ENCODE measurements at places on chromosomes 16 and 17.

- no peak for DNase-seq
Observed at GRCh38 chr16:31438414-31438813, 4.2 kb downstream of the ZNF843 start.

- DNase-seq, result peak; percentile 92
Observed at GRCh38 chr16:3095869-3096268, 3.2 kb downstream of the ZSCAN10 start.

DNA sequence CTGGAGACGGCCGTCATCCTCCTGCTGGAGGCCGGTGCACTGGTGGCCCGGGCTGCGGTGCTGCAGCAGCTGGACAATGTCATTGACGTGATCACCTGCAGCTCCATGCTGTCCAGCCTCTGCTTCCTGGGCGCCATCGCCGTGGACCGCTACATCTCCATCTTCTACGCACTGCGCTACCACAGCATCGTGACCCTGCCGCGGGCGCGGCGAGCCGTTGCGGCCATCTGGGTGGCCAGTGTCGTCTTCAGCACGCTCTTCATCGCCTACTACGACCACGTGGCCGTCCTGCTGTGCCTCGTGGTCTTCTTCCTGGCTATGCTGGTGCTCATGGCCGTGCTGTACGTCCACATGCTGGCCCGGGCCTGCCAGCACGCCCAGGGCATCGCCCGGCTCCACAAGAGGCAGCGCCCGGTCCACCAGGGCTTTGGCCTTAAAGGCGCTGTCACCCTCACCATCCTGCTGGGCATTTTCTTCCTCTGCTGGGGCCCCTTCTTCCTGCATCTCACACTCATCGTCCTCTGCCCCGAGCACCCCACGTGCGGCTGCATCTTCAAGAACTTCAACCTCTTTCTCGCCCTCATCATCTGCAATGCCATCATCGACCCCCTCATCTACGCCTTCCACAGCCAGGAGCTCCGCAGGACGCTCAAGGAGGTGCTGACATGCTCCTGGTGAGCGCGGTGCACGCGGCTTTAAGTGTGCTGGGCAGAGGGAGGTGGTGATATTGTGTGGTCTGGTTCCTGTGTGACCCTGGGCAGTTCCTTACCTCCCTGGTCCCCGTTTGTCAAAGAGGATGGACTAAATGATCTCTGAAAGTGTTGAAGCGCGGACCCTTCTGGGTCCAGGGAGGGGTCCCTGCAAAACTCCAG, 1.1 kb downstream of the MC1R start:
- no peak for DNase-seq

GRCh38 chr17:45409659-45410076, 23.0 kb downstream of the ARHGAP27 start:
- no peak for DNase-seq

DNA sequence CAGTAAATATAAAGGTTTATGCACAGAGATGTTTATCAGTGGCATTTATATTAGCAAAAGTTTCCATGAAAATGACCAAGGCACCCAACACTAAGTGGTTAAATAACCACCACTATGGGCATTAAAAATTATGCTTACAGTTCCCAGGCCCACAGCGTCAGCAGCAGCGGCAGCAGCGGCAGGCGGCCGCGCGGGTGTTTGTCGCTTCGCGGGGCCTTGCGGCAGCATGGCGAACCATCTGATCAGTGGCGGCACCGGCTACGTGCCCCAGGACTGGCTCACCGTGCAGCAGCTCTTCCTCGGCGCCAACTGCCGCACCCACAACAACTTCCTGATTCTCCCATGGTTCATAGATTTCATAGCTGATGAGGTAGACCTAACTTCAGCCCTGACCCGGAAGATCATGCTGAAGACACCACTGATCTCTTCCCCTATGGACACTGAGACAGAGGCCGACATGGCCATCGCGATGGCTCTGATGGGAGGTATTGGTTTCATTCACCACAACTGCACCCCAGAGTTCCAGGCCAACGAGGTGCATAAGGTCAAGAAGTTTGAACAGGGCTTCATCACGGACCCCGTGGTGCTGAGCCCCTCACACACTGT, 71.0 kb downstream of the GRIN2A start:
- DNase-seq, result no peak

DNA sequence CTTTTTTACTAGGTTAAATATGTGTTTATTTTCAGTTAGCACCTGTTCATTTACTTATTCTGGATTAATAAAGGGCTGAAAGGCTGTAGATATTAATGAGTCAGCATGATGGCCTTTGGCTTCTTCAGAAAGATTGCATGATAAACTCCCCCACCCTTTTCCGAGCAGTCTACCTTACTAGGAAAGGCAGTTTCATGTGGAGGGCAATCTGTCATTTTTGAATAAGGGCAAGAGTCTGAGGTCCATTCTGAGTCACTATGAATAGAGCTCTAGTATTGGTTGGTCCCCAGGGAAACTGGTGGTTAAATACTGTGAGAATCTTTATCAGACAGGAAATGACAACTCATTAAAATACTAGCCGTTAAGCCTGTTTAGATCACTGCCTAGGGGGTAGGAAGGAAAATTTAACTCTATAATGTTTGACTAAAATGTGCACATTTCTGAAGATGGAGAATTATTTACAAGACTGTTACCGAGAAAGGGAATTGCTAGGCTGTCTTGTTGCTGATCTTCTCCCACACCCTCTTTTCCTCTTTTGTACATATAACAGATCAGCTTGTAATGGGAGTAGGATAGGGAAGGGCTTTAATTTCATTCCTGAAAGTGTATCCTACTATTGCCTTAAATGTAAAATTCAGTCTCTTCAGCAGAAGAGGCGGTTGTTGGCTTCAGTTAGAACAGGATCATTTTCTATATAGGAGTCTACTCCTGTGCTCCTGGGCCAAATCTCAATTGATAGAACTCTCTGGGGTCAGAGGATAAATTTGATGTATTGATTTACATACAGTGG, 63.3 kb downstream of the TUBD1 start:
- peak; percentile 86 for DNase-seq

DNA sequence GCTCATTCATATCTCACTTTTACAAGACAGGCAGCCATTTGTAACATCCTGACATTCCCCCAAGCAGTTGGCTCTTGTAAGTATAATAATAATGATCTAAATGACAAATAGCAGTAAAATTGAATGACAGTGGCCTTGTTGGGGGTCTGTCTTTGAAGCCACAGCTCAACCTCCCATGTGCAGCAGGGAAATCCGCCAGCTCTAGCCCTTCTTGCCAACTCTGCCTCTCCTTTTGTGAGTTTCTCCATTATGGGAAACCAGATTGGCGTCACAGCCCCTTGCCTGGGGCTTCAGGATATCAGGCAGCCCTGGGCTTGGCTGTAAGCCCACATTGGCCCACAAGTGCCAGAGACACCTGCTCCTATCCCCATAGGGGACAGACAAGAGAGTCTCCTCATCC, 70.4 kb upstream of the CACNG5 start:
- no peak for DNase-seq

GRCh38 chr17:48599354-48599753, 5.4 kb downstream of the HOXB6 start:
- no peak for DNase-seq

- DNase-seq, result no peak
Observed at GRCh38 chr17:75915268-75915667, 10.6 kb upstream of the MRPL38 start.

DNA sequence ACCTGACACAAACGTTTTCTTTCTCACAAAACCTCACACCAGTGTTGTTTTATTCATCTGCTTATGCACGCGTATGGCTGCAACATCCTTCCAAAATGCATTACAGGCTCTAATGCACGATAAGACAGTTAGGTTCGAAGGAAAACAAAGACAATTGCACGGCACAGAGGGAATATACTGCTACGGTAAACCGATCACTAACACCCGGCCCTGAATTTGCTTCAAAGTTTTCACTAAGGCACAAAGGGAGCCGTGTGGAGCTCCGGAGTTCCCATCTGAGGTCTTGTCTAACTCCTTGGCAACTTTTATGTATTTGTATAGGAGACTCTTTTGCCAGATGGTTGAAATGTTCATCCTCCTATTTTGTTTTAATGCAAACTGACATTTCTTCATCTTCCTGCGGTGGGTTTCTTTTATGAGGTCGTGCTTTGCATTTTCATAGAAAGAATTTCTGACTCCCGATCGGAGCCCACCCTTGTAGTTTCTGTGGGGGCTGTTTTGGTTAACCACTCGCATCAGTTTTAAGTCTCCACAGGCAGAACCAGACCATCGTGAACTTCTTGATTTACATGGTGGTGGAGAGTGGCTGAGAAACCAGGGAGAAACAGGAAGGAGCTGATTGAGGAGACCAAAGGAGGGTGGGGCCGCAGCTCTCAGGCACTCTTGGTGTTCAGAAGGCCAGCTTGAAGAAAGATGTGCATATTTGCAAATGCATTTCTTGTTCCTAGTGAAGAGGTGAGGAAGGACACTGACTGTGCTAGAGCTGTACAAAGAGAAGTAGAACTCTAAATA, 516.8 kb downstream of the MAF start:
- no peak for DNase-seq

DNA sequence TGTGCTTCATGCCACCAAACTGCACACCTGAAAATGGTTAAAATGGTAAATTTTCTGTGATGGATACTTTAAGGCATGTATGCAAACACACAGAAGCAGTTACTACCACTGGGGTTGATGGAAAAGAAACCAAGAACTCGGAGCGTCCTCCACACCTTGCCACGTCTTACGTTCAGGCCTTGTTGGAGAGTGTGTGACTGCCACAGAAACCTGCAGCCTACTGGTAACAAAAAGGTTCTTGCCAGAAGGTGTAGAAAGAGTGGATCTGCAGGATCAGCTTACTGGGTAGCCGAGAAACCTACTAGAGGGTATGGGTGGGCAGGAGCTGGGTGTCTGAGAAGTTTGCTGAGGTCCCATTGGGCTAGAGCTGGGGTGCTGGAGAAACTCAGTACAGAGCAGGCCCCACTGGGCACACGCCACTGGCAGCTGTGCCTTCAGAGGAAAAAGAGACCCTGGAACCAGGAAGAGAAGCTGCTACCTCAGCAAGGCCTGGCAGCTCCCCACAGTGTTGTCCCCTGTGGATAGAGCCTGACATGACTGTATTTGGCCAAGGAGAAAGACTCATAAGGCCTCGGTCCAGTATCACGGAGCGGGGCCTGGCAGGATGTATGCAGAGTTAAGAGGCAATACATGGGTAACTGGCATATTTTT, 204.6 kb downstream of the SEC14L1 start:
- no peak for DNase-seq

- no peak for DNase-seq
Observed at GRCh38 chr16:868386-868755, 67.8 kb upstream of the GNG13 start.

DNA sequence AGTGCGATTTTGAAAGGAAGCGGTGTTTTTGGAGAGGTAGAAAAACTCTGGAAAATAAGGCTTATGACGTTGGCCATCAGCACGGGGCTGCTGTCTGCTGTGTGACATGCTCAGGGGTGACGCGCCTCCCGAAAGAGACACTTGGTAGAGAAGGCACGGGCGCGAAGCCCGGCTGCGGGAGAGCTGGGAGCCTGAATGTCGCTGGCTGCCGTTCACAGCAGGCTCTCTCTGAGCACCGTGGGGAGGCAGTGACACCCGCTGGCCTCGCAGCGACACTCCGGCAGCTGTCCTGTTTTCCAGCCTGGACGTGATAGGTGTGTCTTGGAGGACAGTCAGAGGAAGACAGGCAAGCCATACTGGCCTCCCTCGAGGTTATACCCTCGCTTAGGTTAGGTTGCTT, 759.1 kb upstream of the RBFOX1 start:
- no peak for DNase-seq

GRCh38 chr16:57613514-57613913, 14.9 kb upstream of the ADGRG1 start:
- DNase-seq, result no peak

GRCh38 chr16:27379919-27380318, 22.1 kb upstream of the IL21R start:
- no peak for DNase-seq

DNA sequence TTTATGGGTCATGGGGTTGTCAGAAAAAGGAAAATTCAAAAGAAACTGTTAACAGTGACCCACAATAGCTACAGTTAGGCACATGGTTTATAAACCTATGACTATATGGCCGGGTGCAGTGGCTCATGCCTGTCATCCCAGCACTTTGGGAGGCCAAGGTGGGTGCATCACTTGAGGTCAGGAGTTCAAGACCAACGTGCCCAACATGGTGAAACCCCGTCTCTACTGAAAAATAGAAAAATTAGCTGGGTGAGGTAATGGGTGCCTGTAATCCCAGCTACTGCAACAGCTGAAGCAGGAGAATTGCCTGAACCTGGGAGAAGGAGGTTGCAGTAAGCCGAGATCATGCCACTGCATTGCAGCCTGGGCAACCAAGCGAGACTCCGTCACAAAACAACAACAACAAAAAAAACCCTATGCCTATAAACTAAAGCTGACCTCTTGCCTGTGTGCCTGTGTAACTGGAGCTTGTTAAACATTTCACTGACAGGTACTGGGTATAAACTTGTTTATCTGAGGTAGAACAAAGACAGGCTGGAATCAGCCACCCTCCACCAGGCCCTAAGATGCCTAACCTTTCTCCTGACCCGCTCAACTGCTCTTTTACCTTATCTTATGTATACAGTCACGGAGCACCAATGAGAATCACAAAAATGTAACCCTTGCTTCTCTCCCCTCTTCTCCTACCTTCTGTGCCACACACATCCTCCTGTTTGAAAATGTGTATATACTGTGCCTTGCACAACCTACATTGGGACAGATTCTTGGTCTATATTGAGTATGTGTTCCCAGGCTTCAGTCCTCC, 62.9 kb upstream of the ATF7IP2 start:
- no peak for DNase-seq

DNA sequence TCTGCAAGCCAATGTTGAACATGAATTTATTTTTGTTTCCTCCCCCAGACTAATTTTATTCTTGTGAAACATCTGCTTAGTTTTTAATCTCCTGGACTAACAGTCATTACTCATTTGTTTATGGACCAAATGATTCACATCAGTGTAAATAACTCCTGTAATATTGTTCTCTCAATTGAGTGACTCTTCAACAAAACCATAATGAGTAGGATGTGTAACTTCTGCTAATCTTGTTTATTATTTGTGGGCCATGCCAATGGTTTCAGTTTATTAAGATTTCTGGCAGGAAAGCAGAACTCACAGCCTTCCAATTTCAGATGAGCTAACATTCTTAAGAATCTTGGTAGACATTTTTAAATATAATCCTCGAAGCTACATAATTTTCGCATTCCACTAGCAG, 1216.3 kb upstream of the GOT2 start:
- DNase-seq, result no peak

- no peak for DNase-seq
Observed at GRCh38 chr16:56262148-56262547, 70.9 kb downstream of the GNAO1 start.

- DNase-seq, result no peak
Observed at GRCh38 chr17:4332296-4332970, 34.0 kb downstream of the UBE2G1 start.

- DNase-seq, result no peak
Observed at GRCh38 chr17:60493847-60494321, 32.2 kb downstream of the APPBP2 start.

- no peak for DNase-seq
Observed at GRCh38 chr16:5918567-5919130, 821.1 kb upstream of the EEF2KMT start.
